Tibial nerve (tissue), 4 donors: ENCODE measurements at places on chromosomes 16 and 17.
A peak's percentile ranks its signal among the peaks of the same experiment; 100 is the strongest.

- peaks cover 3% of the 10 kb centered on the region for H3K4me1 ChIP-seq
- no peaks in the 10 kb centered on the region for H3K36me3 ChIP-seq
- peak; percentile 27 for DNase-seq
- H3K4me3 ChIP-seq, result peak overlapping the region; percentile 48
- H3K27ac ChIP-seq, result peak overlapping the region; percentile 83
Observed at GRCh38 chr17:70168044-70168976, 1.0 kb upstream of the KCNJ2 start.

GRCh38 chr16:57166451-57166850 lies 19.4 kb downstream of the PSME3IP1 start:
- H3K4me3 ChIP-seq, result no peak overlapping the region
- DNase-seq, result no peak
- H3K4me1 ChIP-seq, result no peaks in the 10 kb centered on the region
- no peaks in the 10 kb centered on the region for H3K27me3 ChIP-seq
- H3K27ac ChIP-seq, result peak overlapping the region; percentile 69

GRCh38 chr16:14378689-14379467 lies 251.2 kb downstream of the PARN start:
- no peaks in the 10 kb centered on the region for H3K27me3 ChIP-seq
- no peaks in the 10 kb centered on the region for H3K4me1 ChIP-seq

DNA sequence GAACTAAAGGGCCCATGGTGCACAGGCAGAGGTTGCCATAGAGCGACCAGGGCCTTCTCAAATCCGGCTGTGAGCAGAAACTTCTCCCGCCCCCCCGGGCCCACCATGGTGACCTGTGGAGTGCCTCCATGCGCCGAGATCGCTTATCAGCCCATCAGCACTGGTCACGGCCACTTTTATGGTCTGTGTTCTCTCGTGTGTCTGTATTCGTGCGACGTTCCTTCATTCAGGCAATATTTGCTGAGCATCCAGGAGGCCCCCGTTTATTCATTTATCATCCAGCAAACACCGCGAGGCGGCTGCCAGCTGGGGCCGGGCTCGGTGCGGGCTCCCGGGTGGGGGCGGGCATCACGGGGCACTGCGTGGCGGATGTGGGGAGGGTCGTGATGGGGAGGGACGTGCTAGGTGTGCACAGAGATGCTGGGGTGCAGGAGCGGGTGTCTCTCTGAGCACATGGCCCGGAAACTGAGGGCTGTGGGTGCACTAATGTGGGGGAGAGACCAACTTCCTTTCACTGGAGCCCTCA lies 88.0 kb upstream of the CBX4 start:
- H3K27ac ChIP-seq, result no peak overlapping the region
- H3K4me3 ChIP-seq, result no peak overlapping the region
- no peaks in the 10 kb centered on the region for H3K27me3 ChIP-seq
- H3K36me3 ChIP-seq, result no peaks in the 10 kb centered on the region
- DNase-seq, result no peak
- H3K4me1 ChIP-seq, result no peaks in the 10 kb centered on the region

DNA sequence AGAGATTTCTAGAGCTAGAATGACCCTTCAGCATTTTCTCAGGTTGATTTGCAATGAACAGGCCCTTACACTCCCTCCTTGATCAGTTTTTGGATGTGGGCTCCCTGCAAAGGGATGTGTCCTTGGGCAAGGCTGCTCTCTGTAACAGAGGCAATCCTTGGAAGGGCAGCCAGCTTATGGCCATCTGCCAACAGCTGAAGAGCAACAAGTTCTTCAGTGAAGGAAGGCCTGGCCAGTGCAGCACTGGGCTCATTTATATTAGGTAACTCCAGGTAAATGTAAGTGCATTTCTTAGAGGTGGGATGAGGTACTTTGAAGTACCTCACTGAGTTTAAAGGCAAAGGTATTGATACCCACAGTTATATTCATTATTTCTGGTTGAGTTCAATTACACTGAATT lies 114.3 kb upstream of the KCNJ16 start:
- H3K4me1 ChIP-seq, result peaks cover 25% of the 10 kb centered on the region
- H3K27ac ChIP-seq, result no peak overlapping the region
- H3K4me3 ChIP-seq, result no peak overlapping the region
- H3K36me3 ChIP-seq, result no peaks in the 10 kb centered on the region
- no peaks in the 10 kb centered on the region for H3K27me3 ChIP-seq

DNA sequence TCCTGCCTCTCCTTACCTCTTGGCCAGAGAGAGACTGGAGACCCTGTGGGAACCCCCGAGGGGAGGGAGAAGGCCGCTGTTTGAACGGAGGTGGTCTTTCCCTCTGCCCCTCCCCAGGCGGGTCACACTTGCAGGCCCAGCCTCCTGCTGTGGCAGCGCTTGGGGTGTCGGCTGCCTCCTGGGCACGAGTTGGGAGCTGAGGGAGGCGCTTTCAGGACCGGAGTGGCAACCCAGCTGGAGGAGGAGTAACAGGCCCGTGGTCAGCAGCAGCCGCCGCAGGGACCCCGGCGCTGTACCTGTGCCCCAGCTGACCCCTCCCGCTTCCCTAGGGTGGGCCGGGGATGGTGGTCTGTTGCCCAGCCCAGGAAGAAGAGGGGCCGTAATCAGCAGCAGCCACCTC lies 278.3 kb downstream of the SEC14L1 start:
- no peaks in the 10 kb centered on the region for H3K4me1 ChIP-seq
- no peaks in the 10 kb centered on the region for H3K36me3 ChIP-seq
- no peak overlapping the region for H3K4me3 ChIP-seq
- H3K27me3 ChIP-seq, result no peaks in the 10 kb centered on the region

DNA sequence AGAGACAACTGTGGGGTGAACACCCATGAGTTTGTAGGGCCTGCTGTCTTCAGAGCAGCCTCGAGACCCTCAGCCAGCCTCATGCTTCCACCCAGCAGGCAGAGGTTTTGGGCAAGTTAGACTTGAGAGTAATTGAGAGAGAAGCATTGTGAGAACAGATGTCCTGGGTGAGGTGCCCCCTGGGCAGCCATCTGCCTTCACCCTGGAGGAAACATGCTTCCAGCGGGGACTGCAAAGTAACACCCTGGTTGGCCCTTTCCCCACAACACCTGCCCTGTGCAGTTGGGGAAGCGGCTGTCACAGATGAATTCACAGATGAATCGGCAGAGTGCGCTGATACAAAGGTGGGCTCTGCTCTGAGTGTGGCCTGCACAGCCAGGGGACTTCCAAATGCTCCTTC lies 23.4 kb downstream of the ATPAF2 start:
- H3K36me3 ChIP-seq, result no peaks in the 10 kb centered on the region
- no peak for DNase-seq
- no peak overlapping the region for H3K4me3 ChIP-seq

- H3K27ac ChIP-seq, result no peak overlapping the region
- no peaks in the 10 kb centered on the region for H3K4me1 ChIP-seq
- H3K4me3 ChIP-seq, result no peak overlapping the region
- no peaks in the 10 kb centered on the region for H3K27me3 ChIP-seq
Observed at GRCh38 chr16:64449506-64449905, 672.4 kb downstream of the CDH11 start.

DNA sequence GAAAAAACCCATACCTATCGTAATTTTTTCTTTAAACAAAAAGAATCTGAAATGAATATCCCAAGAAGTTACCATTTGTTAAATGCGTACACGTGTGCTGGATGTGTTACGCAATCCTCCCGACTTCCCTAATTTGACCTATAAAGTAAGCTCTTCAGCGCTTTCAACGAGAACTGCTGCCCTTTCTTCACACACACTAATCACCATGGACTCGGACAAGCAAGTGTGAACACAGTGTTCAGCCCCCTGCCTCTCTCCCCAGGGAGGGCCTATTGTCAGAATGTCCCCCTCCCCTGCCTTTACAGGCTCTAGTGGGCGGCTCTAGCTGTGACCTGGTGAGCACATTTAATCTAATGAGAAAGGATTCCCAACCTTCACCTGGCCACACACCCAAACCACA lies 216.1 kb downstream of the CEP112 start:
- H3K4me1 ChIP-seq, result no peaks in the 10 kb centered on the region
- H3K36me3 ChIP-seq, result no peaks in the 10 kb centered on the region
- H3K27me3 ChIP-seq, result no peaks in the 10 kb centered on the region

GRCh38 chr17:49523706-49524472 lies 28.8 kb downstream of the NGFR start:
- DNase-seq, result no peak
- H3K4me3 ChIP-seq, result no peak overlapping the region
- H3K27ac ChIP-seq, result peak overlapping the region; percentile 33
- no peaks in the 10 kb centered on the region for H3K27me3 ChIP-seq

DNA sequence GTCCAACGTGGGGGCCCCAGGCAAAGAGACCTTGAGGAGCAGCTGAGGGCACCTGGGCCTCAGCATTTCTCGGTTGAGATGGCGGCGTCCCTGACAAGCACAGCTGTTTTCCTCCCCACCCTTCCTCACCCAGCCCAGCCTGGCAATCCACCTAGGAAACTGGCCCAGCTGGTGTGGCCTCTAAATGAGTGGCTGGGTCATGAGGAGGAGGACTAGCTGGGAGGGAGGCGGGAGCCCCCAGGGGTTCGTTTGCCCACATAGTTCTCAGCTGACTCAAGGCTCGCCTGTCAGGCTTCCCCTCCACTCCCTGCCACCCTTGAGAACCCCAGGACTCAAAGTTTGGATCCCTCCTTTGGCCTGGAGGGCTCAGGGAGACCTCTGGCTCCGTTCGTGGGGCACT lies 5.9 kb downstream of the RNF222 start:
- DNase-seq, result no peak
- no peak overlapping the region for H3K27ac ChIP-seq
- H3K4me3 ChIP-seq, result no peak overlapping the region
- no peaks in the 10 kb centered on the region for H3K36me3 ChIP-seq
- H3K4me1 ChIP-seq, result no peaks in the 10 kb centered on the region
- peaks cover 36% of the 10 kb centered on the region for H3K27me3 ChIP-seq

GRCh38 chr17:78817123-78817522 lies 23.5 kb downstream of the USP36 start:
- no peak overlapping the region for H3K4me3 ChIP-seq
- DNase-seq, result no peak
- H3K27ac ChIP-seq, result no peak overlapping the region
- peaks cover 31% of the 10 kb centered on the region for H3K36me3 ChIP-seq
- peaks cover 18% of the 10 kb centered on the region for H3K4me1 ChIP-seq

DNA sequence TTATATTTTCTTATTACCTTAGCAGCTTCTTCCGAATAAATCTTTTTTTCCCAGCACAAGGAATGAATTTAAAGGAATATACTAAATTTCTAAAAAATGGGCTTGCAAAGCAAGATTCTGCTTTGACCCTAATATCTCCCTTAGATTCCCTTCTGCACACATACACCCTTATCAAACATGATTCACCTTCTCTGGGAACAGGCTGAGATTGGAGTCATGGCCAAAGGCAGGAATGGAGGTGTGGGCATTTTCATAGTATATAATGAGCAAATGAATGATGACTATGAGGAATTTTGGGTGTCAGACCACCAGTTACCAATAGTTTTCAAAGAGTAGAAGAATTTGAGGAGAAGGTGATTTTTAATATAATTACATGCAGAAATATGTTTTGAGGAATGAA lies 231.3 kb upstream of the CDH11 start:
- no peak overlapping the region for H3K4me3 ChIP-seq
- no peaks in the 10 kb centered on the region for H3K27me3 ChIP-seq
- no peaks in the 10 kb centered on the region for H3K36me3 ChIP-seq
- H3K4me1 ChIP-seq, result no peaks in the 10 kb centered on the region

DNA sequence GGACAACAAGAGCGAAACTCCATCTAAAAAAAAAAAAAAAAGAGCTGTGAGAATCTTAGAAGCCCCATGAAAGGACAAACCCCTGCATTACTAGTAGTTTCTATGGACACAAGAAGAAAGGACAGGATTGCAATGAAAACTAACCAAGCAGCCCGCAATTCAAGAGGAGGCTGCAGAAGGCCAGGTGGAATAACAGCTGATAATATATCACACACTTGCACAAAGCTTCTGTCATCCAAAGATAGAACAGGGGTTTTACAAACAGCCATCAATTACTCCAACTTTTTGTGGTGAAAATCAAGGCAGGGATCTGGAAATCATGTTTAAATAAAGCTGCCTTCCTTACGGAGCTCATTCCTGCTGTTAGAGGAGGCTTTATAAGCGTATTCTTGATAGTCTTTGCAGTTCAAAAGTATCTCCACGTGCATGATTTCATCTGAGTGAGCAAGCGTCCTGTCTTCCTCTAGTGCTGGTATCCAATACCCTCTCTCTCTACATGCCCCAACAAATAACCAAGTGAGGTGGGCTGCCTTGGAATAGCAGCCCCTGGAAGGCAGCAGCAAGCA lies 23.1 kb upstream of the TMEM94 start:
- no peak for DNase-seq
- no peak overlapping the region for H3K4me3 ChIP-seq
- H3K36me3 ChIP-seq, result no peaks in the 10 kb centered on the region
- H3K4me1 ChIP-seq, result no peaks in the 10 kb centered on the region

GRCh38 chr16:75114179-75114945 lies 2.2 kb downstream of the LDHD start:
- no peak for DNase-seq
- H3K4me3 ChIP-seq, result no peak overlapping the region
- H3K27me3 ChIP-seq, result no peaks in the 10 kb centered on the region
- no peak overlapping the region for H3K27ac ChIP-seq
- H3K36me3 ChIP-seq, result peaks cover 21% of the 10 kb centered on the region

DNA sequence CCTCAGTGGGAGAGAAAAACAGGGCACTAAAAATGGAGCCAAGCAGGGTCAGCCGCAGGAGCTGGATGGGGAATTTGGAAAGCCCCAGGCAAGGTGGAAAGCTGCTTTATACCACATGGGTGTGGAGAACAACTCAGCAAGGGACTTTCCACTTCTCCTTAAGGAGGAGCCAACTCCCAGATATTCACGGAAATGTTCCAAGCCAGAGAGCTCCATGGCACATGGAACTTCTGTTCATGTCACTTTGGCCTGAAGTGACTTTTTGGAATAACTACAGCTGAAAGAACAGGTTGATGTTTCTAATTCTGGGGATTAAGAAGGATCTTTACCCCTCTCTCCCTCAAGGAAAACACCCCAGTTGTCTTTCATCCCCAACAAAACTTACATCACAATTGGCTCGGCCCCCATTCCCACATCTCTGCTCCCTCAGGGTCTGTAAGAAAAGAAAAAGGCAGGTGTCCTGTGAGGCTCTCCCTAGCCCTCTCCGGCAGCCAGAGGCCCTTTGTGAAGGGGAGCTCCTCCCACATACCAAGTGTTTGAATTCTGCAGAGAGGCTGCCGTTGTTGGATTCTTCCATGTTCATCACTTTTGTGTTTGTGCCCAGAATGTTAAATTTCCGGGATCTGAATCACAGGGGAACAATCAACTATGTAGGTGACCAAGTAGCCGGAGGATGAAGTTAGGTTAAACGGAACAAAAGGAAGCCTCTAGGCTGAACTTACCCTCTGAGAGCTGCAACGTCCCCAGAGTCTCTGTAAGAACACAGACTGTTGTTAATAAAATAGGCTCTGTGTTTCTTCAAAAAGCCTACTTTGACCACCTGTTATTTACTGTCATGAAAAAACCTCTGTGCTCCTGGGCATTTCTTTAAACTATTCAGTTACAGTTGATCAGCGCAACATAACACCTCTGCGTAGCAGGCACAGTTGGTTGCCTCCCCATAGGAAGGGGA lies 41.0 kb downstream of the STAT5A start:
- H3K4me3 ChIP-seq, result no peak overlapping the region
- H3K4me1 ChIP-seq, result peaks cover 6% of the 10 kb centered on the region
- H3K27ac ChIP-seq, result peak overlapping the region; percentile 64
- no peaks in the 10 kb centered on the region for H3K36me3 ChIP-seq
- DNase-seq, result no peak
- no peaks in the 10 kb centered on the region for H3K27me3 ChIP-seq
